ENCODE measurements at places on chromosomes 1 and 21.

GRCh38 chr21:34570313-34570712 is 44.6 kb downstream of the RCAN1 start:
- DNase-seq: no peak

DNA sequence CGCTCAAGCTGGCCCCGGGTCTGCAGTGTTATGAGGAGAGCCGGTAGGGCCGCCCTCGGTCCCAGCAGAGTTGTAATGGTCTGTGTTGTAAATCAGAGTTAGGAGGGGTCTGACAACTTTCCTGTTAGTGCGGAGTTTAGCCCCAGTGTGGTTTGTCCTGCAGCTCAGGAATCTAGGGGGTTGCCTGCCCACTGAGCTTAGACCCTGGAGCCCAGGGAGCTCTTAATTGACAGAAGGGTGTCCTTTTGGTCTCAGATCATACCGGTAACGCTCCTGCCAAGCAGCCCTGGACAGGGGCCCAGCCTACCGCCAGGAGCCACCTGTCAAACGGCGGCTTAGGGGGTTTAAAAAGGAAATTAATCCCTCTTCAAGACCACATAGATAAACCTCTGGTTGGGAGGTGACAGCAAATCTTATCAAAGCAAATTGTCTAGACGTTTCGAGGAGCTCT is 164.4 kb downstream of the DYRK1A start:
- no peak for DNase-seq

- no peak for DNase-seq
Observed at GRCh38 chr1:170741678-170742077, 77.7 kb downstream of the PRRX1 start.

DNA sequence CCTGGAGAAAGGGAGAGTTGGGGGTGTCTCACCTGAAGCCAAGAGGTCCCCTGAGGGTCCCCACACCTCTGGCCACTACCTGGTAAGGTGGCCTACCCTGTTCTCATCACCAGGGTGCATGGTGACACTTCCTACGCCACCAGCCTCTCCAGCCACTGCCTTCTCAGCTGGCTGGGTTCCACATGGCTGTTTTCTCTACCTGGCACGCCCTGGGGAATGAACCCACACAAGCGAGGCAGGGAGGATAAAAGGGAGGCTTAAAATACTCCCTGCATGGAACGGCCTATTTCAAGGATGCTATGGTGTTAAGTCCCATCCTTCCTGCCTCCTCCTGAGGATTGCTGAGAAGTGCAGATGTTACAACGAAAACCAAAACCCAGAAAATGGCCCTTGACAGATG is 84.7 kb downstream of the PIK3CD start:
- DNase-seq: no peak

- DNase-seq: no peak
Observed at GRCh38 chr1:220326578-220326977, 54.3 kb upstream of the RAB3GAP2 start.

GRCh38 chr1:115227346-115228082 is 110.5 kb downstream of the NGF start:
- no peak for DNase-seq

- no peak for DNase-seq
Observed at GRCh38 chr1:216758161-216758560, 34.9 kb upstream of the ESRRG start.

- no peak for DNase-seq
Observed at GRCh38 chr1:38243106-38243505, 196.5 kb upstream of the POU3F1 start.

DNA sequence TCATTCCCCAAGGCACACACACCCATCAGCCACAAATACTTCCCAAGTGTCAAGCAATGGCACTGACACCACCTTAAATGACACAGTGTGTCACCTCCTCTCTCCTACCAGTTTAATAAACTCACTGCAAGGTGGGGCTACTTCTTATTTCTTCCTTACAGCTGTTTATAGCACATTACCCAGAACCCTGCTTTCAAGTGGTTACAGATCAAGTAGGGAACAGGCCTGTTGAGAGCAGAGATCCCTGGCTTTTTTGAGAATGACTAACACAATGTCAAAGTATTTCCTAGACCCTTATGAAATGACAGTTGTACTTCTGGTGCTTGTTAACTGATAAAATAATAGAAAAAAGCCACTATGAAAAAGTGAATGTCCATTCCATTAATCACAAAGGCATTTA is 19.8 kb downstream of the ZBTB17 start:
- DNase-seq: peak; percentile 42

DNA sequence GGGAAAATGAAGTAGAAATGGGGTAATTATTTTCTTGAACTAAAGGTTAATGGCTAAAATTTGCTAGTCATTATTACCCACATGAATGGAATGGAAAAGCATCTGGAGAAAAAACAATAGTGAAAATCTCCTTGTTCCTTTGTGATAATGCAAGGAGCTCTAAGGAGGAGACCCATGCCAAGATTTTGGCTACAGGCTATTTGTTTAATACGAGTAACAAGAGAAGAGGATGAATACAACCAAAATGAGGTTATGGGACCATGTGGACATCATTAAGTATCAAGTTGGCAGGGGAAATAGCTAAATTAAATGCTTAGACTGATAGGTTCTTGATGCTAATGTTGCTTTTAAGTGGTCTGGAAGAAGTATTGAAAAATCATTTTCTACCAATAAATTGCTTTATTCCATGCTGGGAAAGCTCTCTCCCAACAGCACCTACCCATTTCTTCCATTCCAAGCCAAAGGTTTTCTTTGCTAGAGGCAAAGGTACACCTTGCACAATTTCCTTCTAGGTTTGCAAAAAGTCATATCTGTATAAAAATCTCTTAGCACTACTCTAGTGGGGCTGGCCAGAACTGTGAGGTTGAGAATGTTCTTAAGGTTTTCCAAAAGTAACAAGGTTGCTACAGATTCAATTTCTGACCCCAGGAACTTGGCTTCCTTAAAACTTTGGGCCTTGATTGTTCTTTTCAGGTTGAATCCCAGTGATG is 100.2 kb downstream of the SMYD2 start:
- no peak for DNase-seq

DNA sequence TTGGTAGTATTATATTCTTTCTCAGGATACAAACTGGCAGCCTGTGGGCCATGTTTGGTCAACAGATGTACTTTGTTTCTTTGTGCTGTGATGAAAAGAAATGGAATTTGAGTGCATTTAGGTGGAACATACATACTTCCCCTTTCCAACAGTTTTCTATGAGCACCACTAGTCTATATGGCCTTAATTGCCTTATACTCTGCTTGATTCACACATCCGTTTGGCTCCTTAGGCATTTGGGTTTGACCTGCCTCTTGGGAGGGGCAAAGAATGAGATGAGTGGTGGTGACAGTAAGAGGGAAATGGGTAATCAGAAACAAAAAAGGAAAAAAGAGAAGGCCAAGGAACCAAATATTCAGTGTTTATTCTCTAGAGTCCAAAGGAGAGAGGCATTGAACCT is 17.0 kb downstream of the CFAP126 start:
- no peak for DNase-seq

- DNase-seq: peak; percentile 22
Observed at GRCh38 chr1:159197561-159198557, 6.8 kb upstream of the ACKR1 start.

DNA sequence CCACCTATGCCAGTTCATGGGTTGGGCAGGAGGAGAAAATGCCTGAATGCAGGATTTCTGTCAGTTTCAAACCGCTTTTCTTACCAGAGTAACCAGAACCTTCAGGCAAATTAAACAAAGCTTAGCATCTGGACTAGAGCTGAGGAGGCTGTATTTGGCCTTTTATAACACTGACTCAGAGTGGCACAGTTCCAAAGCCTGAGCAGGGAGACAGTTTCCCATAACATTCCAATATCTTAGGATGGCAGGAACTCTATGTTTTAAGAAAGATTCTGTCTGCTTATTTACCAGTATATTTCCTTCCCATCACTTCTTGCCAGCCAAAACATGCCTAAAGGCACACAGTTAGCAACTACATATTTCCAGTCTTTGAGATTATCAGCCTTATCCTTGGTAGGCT is 46.8 kb downstream of the UBR4 start:
- DNase-seq: no peak

- DNase-seq: no peak
Observed at GRCh38 chr1:70714149-70714548, 303.1 kb downstream of the CTH start.

DNA sequence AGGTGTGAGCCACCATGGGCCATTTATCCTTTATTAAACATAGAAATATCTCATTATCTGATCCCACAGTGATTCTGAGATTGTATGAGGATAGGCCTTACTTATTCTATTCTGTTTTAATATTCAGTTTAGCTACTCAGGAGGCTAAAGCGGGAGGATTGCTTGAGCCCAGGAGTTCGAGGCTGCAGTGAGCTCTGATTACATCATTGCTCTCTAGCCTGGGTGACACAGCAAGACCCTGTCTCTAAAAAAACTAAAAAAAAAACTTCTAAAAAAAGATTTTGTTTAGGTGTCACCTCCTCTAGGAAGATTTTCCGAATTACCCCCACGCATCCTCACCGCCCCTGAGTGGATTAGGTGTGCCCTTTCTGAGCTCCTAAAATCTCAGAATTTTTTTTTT is 14.3 kb upstream of the HNRNPU start:
- no peak for DNase-seq

DNA sequence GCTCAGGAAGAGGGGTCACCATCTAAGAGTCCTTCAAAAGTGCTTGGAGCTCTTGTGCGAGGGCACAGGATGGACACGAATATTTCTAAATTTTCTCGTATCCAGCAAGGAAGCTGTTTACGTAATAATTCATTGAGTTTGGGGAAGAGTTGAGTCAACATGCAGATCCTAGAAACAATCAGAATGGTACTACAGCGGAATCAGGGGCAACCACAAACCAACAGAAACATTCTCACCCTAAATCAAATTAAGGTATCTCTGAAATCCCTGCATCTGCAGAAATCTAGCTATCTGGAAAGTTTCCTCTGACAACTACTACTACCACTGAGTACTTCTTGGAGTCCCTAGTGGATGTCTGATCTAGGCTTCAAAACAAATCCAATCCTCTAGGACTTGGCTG is 352.4 kb downstream of the LTN1 start:
- no peak for DNase-seq

DNA sequence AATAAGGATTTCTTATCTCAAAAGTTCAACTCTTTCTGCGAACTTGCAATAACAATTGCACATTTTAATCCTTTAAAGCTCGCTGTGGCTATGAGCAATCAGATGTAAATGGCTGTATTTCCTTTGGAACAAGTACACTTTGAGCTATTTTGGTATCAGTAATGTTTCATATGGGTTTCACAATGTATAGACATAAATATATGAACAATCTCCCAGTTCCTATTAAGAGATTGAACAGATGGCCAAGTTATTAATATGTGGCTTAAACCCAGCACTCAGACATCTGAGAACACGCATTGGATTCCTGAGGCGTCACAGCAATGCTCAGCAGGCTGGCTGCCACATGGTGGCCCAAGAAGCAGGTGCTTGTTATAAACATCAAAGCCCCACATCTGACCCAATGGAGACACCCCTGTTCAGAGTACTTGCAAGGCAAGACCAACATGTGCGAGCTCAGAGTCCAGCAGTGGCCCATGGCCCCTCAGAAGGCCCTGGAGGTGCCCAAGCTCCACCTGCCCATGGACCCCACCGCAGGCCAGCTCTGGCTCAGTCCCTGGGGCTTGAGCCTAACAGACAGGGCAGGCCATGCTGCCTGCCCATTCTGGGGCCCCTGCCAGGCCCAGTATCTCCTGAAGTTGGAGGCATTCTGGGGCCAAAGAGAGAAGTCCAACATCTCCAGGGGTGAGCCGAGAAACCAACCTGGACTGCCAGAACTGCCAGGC is 23.7 kb downstream of the PSMG1 start:
- DNase-seq: no peak

DNA sequence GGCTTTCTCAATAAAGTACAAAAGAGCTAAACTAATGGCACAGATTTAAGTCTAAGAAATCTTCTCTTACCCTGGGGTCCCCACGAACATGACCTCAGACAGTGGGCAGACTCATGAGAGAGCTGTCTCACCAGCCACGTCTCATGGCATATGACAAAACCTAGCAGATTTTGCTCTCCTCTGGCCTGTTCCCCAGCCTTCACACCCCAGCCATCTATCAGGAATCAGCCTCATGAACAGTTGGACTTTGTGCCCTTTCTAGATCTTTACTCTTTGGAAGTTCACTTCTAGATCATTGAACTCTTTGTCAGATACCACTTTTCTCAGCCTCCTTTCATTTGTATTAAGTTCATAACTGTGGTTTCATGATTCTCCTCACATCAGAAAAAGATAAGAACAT is 14.2 kb upstream of the HSD3B1 start:
- no peak for DNase-seq

GRCh38 chr1:55974714-55975441 is 604.5 kb downstream of the PLPP3 start:
- DNase-seq: no peak

DNA sequence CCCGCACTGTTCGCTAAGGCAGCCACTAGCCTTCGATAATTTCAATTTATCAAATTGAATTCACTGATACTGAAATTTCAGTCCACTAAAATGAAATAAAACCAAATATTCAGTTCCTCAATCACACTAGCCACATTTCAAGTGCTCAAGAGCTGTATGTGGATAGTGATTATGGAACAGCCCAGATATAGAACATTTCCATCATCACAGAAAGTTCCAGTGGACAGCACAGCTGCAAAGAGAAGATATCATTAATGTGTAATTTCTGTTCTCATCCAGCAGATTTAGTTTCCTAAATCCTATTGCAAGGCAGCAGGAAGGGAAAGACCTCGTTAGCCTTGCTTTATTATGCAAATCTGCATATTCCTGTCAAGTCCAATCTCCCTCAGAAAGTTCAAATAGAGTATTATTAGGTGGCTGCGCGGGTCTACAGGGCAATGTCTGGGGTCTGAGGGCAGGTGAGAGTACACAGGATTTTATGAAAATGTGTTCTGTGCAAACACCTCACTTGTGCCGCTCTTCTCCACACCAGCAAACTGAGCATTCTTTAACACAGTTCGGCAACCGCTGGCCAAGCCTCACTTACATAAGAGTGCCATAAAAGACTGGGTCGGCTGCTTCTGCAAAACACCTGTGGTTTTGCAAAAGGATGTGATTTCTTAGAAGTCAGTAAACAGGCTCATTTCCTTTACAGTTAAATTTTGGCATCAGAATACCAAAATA is 22.4 kb downstream of the CAPZB start:
- peak; percentile 87 for DNase-seq

- no peak for DNase-seq
Observed at GRCh38 chr1:66402194-66402593, 131.8 kb upstream of the SGIP1 start.

- DNase-seq: no peak
Observed at GRCh38 chr1:34726861-34727260, 28.0 kb upstream of the GJB5 start.

DNA sequence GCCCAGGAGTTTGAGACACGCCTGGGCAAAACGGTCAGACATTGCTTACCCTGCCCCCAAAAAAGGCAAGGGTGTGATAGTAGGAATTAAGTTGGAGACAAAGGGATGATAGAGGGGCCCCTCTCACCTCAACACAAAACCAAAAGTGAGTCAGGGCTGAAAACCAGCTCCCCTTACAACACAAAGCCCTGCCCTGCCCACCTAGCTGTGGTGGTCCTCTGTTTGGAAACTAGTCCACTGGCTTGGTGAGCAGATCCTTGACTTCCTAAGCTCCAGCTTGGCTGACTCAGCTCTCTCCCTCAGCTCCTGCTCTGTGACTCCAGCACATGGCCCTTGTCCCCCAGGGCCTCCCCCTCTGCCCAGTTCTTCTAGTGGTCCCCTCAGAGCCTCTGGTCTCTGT is 603.8 kb downstream of the PTPRC start:
- no peak for DNase-seq

- no peak for DNase-seq
Observed at GRCh38 chr21:36709030-36709867, 10.3 kb downstream of the SIM2 start.

Measured in CD4-positive, alpha-beta T cell treated with Interleukin-4 for 4 hours (primary cell).